ENCODE measurements at places on chromosomes 12 and 14.

- no peak for DNase-seq
These were observed 237.0 kb upstream of the TBX3 start for GRCh38 chr12:114920771-114921554.

DNA sequence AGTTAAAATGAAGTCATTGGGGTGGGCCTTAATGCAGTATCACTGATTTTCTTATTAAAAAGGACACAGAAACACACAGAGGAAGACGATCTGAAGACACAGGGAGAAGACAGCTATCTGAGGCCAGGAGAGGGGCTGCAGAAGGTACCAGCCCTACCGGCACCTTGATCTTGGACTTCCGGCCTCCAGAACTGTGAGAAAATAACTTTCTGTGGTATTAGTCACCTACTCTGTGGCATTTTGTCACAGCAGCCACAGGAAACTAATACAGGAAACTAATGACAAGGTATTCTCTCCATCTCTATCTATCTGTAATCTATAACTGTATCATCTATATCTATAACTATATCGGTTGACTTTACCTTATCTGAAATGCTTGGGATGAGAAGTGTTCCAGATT is 1149.5 kb downstream of the BCL11B start:
- DNase-seq, result no peak

- no peak for DNase-seq
These were observed 50.2 kb upstream of the CCND2 start for GRCh38 chr12:4223273-4223845.

GRCh38 chr14:68146818-68147217 is 327.2 kb downstream of the RAD51B start:
- DNase-seq, result no peak

DNA sequence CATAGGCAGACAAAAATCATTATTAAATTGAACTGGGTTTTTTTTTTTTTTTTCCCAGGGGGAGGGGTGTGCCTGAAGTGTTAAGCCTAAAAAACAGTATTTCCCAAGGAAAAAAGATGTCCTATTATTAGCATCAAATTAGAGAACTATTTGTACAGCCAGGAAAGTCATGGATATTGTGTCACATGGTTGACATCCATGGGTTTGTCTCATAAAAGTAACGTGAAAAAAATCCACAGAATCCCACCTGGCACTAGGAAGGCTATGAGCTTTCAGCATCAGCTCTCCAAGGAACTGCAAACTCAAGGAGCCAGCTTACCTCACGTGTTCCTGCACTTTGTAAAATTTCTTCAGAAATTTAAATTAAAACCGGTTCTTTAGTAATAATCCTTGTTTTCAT is 69.1 kb upstream of the EGLN3 start:
- DNase-seq, result no peak

DNA sequence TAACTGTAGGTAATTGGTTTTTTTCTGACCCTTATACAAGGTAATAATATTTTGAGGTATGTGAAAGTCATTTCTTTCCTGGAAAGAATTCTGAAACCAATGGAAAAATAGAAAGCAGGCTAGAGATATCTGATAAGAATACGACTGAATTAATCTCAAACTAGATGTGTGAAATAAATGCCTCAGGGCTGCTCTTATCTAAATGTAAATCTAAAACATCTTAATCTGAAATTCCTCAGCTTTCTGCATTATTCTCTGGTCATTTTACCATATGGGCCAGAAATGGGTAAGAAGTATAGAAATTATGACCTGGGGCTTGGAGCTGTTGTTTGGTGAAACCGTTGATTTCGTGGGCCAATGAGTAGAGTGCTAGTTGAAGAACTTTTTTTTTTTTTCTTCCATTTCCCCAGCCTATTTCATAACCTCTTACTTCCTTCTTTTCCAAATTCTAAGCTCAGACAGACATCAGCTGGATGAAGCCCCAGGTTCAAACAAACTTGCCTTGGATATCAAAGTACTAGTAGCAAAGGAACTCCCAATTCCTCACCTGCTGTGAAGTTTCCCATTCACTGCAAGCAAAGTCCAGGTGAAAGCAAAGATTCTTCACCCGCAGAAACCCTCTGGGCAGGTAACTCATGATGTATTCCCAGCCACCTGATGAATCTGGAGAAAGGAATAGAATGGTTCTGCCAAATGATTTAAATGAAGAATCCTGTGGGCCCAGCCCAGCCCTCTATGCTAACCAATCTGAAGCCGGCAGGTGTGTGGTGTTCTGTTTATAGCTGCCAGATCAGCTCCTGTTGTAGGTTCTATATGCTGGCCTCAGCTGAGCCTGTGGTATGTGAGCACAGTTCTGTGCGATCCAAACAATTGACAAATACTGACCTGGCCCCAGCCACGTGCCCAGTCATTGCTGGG is 9.7 kb upstream of the FOS start:
- no peak for DNase-seq

DNA sequence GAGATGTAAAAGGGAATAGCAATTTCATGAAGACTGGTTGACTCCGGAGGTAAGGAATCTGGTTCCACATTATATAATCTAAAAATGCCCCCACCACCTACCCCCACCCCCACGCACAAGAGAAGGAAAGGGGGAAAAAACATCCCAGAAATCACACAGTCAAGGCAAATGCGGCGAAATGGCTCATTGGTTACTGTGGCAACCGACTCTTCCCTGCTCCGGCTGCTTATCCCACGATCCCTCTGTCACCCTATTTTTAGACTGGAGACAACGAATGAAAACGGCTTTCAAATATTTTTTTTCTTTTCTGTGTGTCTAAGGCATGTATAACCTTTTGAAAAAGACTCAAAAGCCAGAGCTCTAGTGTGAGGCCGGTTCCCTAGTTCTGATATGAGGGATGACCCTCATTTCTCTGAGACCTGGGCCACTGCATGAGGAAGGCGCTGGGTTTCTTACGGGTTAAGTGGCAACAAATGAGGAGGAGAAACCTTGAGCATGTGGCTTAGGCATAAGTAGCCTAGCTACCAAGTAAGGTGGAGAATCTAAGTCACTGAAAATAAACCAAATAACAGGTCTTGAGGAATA is 148.3 kb upstream of the GRIN2B start:
- DNase-seq, result no peak

DNA sequence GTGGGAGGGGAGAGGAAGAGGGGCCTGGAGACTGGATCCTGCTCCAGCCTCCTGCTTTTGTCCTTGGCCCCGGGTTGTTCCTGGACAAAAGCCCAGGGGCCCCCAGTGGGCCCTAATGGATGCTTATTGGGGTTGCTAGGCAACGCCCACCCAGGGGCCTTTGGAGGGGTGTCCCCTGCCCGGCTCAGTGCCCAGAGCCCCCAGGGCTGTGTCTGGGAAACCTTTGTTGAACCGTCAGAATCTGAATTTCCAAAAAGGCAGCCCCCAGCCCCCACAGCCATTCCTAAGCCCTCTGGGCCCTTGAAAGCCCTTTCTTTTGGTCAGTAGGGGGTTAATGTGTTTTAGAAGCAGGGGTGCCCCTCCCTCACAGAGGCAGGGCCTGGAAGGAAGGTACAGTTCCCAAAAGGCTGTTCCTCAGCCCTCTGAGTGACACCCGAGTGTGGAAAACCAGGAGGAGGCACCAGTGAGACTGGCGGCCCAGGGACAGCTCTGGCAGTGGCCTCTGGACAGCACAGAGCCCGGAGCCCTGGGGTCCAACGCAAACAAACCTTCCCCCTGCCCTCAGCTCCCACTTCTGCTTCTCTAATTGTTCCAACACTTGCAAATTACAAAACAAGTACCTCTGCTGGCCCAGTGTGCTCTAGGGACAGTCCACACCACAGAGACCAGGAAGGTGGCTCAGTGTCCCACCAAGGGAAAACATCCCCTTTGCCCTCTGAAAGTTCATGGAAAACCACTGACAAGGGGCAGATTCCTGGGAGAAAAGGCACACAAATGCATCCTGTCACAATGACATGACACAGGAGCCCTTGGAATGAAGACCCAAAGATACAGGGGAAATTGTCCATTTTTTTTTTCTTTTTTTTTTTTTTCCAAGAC is 19.4 kb downstream of the HHIPL1 start:
- DNase-seq, result no peak

DNA sequence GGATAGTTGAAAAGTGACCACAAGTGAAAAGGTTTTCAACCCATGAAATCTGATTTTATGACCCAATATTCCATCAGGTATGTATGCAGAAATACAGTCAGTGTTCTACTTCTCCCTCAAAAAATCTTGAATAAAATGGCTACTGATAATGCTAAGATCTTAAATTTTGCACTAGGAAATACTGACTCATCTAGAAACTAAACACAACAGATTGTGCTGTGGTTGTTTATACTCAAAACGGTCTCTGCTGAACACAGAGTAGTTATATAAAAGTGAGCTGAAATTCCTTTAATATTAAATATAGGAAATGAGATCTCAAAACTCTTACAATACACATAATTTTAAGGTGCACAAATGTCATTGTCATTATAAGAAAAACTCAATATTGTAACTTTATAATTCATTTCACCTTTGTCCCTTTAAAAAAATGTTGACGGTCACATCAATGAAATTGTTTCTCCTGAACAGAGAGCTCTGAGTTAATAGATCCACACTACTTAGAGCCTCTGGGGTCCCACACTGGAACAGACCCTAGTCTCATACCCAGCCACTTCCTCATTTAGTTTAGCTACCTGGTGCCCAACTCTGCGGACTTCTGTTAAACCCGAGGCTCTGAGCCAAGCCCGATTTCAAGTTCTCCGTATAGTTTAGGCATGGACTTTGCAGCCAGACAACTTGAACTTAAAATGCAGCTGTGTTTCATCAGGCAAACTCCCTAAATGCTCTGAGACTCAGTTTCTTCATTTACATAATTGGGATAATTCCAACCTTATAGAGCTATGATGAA is 9.3 kb downstream of the COCH start:
- no peak for DNase-seq

GRCh38 chr12:57823131-57823907 is 4.8 kb upstream of the AVIL start:
- no peak for DNase-seq

DNA sequence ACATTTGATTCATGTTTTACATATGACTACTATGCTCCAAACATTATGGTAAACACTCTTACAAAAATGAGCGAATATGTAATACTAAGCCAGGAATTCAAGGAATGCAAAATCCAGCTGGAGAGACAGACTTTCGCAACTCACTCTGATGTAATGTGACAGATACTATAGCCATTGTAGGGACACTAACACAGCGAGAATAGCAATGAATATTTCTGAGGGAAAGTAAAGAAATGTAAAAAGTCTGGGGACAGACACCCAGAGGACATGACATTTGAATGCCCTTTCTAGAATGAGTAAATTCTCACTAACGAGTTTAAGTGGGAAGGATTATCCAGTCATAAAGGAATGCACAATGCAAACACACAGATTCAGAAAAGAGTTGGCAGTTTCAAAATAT is 121.9 kb downstream of the PIK3C2G start:
- no peak for DNase-seq

DNA sequence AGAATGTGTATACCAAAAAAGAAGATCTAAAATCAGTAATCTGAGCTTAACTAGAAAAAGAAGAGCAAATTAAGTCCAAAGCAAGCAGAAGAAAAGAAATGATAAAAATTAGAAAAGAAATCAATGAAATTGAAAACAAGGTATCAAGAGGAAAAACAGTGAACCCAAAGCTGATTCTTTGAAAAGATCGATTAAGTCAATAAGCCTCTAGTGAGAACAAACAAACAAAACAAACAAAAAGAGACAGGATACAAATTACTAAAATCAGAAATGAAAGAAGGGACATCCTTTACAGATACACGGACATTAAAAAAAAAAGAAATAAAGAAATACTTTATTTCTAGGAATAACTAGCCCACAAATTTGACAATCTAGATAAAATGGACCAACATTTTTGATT is 12.9 kb upstream of the GALNT8 start:
- DNase-seq, result no peak

- DNase-seq, result no peak
These were observed 48.6 kb downstream of the RIMBP2 start for GRCh38 chr12:130667421-130667960.

GRCh38 chr14:31834616-31835015 is 242.5 kb upstream of the ARHGAP5 start:
- DNase-seq, result no peak

- no peak for DNase-seq
These were observed 12.0 kb downstream of the SNRNP35 start for GRCh38 chr12:123469978-123470377.

DNA sequence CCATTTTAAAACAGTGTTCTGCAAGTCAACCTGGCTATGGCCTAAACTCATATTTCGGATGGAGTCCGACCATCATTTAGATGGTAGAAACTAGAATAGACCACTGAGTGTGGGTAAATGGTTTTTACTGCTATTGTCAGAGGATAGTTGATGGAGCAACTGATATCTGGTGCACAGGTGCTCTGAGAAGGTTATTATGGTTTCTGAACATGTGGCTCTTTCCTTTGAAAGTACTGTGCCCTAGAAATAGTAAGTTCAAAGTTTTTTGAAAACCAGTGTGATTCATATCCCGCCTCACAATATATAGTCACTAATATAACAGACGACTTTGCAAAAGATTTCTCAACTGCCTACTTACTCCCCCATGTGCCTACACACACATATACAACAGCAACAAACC is 64.4 kb upstream of the BTG1 start:
- no peak for DNase-seq

- no peak for DNase-seq
These were observed 616.9 kb upstream of the STXBP6 start for GRCh38 chr14:25666877-25667276.

DNA sequence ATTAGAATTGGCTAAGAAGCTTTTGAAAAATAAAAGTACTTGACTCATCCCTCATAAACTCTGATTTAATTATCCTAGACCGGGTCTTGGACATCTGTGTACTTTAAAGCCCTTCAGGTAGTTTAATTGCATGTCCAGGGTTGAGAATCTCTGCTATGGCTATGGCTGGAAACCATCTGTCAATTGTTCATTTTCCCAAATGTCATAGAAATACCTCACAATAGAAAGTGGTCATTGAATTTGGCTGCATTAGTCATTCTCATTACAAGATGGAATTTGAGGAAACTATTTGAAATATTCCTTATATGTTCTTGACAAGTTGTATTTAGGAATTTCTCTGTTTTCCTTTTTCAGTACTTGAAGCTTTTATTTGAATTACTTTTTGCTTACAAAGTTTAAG is 111.3 kb downstream of the TSHR start:
- no peak for DNase-seq

GRCh38 chr14:100155049-100155621 is 4.3 kb downstream of the DEGS2 start:
- no peak for DNase-seq

DNA sequence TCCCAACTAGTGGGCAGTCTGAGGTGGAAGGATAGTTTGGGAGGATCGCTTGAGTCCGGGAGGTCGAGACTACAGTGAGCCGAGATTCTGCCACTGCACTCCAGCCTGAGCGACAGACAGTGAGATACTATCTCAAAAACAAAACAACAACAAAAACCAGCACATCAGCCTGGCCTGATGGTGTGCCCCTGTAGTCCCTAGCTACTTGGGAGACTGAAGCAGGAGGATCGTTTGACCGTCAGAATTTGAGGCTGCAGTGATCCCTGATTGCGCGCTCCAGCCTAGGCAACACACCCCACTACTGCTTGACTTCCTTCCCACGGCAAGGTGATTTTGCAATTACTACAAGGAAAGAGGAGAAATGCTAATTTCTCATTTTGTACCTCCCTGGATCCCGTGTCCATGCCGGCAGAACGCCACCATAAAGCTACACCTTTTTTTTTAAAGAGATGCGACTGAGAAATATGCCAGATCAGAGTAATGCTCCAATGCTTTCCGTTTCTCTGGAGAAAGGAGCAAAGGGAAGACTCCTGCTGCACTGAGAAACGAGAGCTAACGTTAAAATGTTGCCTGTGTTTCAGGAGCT is 672 bp upstream of the SCFD1 start:
- no peak for DNase-seq
